ENCODE measurements at places on chromosomes 3 and 15.

- DNase-seq = no peak
These were observed 728.1 kb downstream of the OTOL1 start for GRCh38 chr3:162224746-162225145.

DNA sequence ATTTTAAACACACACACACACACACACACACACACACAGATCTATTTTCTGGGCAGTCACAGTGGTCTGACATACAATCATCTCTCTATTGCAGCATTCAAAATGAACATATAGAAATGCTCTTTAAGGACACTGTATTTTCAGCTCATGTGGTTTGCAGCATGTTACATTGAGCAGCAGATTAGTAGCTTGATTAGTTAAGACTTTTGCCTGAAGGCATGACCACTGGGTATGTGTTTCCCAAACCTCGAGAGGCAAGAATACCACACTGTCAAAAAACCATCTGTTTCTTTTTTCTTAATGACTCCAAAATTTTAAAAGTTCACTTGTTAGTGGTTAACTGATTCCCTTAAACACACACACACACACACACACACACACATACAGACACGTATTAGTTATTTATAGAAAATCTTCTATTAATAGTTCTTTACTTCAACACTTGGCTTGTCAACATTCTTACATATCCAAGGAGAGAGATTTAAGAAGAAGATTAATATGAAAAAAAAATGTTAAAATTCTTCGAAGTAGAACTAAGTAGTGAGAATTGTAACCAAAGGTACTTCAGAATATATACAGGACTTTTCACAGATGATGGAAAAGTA is 518.2 kb downstream of the CADM2 start:
- DNase-seq = no peak

- no peak for DNase-seq
These were observed 54.5 kb downstream of the CPN2 start for GRCh38 chr3:194296454-194297263.

- DNase-seq = no peak
These were observed 179.8 kb upstream of the SLC2A2 start for GRCh38 chr3:171206283-171206682.

DNA sequence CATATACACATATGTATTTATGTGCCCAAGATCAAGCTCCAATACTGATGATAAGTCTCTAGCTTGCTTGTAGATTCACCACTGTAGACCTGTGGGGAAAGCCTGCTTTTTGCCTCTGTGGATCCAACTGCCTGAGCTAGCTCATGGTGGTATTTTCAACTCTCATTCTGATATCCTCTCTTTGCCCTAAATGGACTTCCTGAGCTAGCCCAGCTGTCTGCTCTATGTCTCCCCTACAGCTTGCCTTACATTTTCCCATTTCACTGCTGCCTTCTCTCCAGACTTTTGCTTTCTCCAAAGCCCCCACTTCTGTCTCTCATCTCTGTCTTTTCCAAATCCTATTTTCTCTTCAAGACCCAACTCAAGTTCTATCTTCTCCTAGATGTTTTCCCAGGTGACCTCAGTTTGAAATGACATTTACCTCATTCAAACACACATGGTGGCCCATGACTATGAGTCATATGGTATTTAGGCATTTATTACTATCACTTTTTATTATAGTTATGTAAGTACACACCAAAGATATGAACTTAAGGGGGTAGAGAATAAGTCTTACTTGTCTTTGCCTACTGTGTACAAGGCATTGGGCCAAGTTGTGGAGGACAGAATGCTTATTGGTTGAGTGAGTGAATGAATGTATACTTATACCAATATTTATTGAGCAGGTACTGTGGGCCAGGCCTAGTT is 191.7 kb downstream of the NR1D2 start:
- DNase-seq = no peak

DNA sequence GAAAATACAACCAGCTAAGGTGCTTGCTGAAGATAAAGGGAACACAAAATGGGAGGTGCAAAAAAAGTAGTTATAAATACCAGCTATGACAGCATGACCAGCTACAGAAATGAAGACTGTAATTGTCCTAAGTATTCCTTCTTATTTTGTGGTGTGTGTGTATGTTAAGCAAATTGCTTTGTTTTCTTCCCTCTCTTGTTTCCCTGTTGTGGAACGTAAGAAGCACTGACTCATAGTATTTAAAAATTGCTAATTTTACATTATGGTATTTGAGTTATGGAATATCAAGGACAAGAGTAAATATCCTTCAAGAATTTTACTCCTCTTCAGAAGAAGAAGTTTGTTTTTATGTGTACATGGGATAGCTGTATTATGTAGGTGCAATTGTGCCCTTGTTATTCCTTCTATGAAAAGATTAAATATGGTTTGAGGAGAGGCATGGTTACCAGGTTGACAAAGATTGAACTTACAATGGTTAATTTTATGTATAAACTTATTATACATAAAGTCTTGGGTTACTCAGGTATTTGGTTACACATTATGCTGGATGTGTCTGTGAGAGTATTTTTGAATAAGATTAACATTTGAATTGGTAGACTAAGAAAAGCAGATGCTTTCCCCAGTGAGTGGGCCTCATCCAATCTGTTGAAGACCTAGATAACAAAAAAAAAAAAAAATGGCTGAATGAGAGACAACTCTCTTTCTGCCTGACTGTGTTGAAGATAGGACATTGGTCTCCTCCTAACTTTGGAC is 1132.1 kb upstream of the ALCAM start:
- no peak for DNase-seq

DNA sequence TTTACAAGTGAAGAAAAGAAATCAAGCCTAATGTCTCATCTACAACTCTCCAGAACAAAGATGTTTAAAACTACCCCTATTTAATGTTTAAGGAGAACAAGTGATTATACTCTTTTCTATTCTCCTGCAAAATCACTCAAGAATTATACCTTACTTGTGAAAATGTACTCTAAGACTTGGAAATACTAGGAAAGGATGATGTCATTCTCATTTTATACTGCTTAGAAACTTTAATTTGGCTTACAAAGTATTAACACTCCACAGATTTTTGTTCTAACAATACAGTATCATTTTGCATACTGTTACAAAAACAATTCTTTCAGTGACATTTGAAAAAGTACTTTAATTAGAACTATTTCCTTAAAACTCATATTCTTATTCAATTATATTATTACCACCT is 89.5 kb downstream of the SMARCC1 start:
- no peak for DNase-seq
